ENCODE measurements at places on chromosomes 2 and 18. TPM values are rescaled to one million over a fixed set of nuclear protein-coding genes. Genes with fewer than 3 reads are reported as not detected.

DNA sequence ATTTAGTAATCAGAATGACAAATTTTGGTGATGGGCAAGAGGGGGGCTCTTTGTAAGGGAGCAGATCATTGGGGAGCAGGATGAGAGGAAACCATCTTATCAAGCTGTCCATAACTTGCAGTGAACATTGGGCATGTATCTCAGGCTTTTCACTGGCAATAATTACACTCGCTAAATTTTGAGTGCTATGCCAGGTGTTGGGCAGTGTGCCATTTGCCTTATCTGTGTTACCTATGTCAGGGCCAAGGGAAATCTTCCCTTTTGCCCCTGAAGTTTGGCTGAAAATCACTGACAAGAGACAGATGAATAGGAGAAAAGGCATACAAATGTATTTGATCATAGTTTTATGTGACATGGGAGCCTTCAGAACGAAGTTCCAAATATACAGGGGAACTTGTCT, 39.0 kb downstream of the NOSTRIN start:
- no peak overlapping the region for H3K27ac ChIP-seq
- DNase-seq = no peak
- H3K36me3 ChIP-seq = no peaks in the 10 kb centered on the region
- no peaks in the 10 kb centered on the region for H3K27me3 ChIP-seq
- H3K4me1 ChIP-seq = no peaks in the 10 kb centered on the region
- H3K4me3 ChIP-seq = no peak overlapping the region

DNA sequence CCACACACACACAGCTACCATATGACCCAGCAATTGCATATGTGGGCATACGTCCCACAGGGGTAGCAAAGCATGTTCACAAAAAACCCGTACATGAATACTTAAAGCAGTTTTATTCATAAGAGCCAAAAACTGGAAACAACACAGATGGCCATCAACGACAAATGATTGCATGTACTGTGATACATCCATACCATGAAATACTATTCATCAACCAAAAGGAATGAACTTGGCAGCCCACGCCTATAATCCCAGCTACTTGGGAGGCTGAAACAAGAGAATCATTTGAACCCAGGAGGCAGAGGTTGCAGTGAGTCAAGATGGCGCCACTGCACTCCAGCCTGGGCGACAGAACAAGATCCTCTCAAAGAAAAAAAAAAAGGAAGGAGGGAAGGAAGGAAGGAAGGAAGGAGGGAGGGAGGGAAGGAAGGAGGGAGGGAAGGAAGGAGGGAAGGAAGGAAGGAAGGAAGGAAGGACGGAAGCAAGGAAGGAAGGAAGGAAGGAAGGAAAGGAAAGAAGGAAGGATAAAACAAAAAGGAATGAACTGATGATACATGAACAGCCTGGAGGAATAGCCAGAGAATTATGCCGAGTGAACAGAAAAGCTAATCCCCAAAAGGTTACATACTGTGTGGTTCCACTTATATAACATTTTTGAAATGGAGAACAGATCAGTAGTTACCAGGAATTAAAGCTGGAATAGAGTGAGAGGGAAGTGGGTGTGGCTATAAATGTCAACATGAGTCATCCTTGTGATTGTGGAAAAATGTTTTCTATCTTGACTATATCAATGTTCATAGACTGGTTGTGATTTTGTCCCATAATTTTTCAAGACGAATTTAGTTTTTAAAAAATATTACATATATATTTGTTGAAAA, 19.6 kb upstream of the YPEL5 start:
- H3K27ac ChIP-seq = no peak overlapping the region
- H3K36me3 ChIP-seq = no peaks in the 10 kb centered on the region
- peak; percentile 25 for DNase-seq
- no peaks in the 10 kb centered on the region for H3K27me3 ChIP-seq

DNA sequence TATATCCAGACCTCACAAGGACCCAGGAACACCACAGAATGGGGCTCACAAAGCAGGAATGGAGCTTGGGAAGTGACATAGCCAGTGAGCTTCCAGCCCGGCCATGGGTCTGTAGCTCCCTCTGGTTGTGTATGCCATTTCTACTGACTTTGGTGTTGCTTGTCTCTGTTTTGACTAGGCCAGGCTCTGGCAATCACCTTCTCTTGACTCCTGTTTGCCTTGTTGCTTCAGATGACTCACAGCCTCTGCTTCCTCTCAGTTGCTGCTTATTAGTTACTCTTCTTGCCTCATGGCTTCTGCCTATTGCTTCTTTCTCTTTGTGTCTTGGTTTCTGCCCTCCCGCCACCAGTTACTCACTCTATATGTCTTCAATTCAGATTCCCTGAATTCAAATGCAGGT, 15.8 kb upstream of the IER3IP1 start:
- H3K4me3 ChIP-seq = no peak overlapping the region
- H3K36me3 ChIP-seq = no peaks in the 10 kb centered on the region
- no peak for DNase-seq
- H3K4me1 ChIP-seq = no peaks in the 10 kb centered on the region

- H3K27me3 ChIP-seq = no peaks in the 10 kb centered on the region
- H3K27ac ChIP-seq = no peak overlapping the region
- H3K4me1 ChIP-seq = no peaks in the 10 kb centered on the region
- H3K4me3 ChIP-seq = no peak overlapping the region
Measured at GRCh38 chr2:3571284-3571683, 3.8 kb upstream of the RPS7 start.

DNA sequence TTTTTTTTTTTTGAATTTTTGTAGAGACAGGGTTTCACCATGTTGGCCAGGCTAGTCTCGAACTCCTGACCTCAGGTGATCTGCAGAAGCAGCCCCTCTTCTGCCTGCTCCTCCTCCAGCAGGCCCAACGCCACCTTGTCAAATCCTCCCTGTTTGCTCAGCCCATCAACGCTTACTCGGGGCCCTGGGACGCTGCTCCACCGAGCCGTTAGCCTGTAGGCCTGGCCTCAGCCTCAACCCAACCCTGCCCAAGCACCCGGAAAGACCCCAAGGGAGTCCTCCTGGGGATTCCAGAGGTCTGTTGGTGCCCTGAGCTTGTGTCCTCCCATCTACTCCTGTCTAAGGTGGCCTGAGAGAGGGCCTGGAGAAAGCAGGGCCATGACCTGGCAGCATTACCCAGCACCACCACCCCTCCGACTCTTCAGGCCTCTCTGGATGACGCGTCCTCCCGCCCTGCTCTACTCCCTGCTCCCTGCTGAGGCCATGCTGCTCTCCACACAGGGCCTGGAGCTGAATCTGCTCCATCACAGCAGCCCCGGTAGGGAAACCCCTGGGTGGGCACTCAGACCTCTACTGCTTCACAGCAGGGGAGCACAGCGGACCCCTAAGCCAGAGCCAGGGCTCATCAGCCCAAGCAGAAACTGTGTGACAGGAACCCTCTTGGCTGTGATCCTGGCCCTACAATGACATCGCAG, 3.2 kb downstream of the STK25 start:
- peaks cover 4% of the 10 kb centered on the region for H3K4me1 ChIP-seq
- no peak overlapping the region for H3K27ac ChIP-seq
- no peak for DNase-seq
- no peaks in the 10 kb centered on the region for H3K27me3 ChIP-seq

- H3K4me1 ChIP-seq = no peaks in the 10 kb centered on the region
- no peak for DNase-seq
- no peaks in the 10 kb centered on the region for H3K27me3 ChIP-seq
Measured at GRCh38 chr2:47381408-47381807, 21.5 kb upstream of the MSH2 start.

DNA sequence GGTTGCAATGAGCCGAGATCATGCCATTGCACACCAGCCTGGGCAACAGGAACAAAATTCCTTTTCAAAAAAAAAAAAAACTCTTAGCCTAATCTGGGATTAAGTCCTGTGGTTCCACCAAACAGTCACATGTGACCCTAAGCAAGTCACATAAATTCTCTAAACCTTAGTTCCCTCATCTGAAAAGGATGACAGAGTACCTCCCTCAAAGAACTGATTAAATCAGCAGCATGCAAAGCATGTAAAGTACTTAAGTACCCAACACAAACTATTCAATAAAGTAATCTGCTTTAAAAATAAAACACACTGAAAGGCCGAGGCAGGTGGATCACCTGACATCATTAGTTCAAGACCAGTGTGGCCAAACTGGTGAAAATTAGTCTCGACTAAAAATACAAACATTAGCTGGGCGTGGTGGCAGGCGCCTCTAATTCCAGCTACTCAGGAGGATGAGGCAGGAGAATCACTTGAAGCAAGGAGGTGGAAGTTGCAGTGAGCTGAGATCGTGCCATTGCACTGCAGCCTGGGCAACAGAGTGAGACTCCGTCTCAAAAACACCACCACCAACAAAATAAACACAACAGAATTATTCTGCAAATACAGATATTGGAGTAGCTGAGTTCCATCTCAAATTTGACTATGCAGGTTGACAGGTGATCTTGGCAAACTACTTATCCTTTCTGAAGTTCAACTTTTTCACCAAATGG, 7.0 kb downstream of the USP34 start:
- no peak overlapping the region for H3K4me3 ChIP-seq
- no peaks in the 10 kb centered on the region for H3K36me3 ChIP-seq
- H3K27me3 ChIP-seq = no peaks in the 10 kb centered on the region
- H3K4me1 ChIP-seq = no peaks in the 10 kb centered on the region
- H3K27ac ChIP-seq = no peak overlapping the region
- no peak for DNase-seq

- H3K27me3 ChIP-seq = no peaks in the 10 kb centered on the region
- no peaks in the 10 kb centered on the region for H3K36me3 ChIP-seq
- DNase-seq = no peak
Measured at GRCh38 chr2:46827274-46828134, 88.1 kb downstream of the MCFD2 start.

DNA sequence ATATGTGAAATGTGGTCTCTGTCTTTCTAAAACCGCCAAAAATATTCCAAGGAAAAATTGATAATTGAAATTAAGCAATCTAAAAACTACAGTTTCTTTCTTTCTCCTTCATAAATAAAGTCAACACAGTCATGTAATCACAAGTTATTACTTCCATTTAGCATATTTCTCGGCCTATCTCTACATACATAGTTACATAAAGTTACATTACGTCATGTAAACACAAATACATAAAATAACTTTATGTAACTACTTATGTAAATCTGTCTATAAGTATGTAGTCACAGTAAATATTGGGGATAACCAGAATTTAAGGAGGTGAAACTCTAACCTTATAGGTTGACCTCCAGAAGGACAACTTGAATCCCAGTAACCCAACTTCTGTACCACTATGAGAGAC, 48.5 kb upstream of the PID1 start:
- H3K4me1 ChIP-seq = no peaks in the 10 kb centered on the region
- no peak overlapping the region for H3K27ac ChIP-seq
- no peaks in the 10 kb centered on the region for H3K27me3 ChIP-seq
- no peak for DNase-seq

- no peaks in the 10 kb centered on the region for H3K27me3 ChIP-seq
- peak; percentile 13 for DNase-seq
- H3K27ac ChIP-seq = no peak overlapping the region
- no peak overlapping the region for H3K4me3 ChIP-seq
- no peaks in the 10 kb centered on the region for H3K4me1 ChIP-seq
Measured at GRCh38 chr2:236959876-236960275, 125.8 kb upstream of the COPS8 start.

GRCh38 chr18:6963452-6964097, 154.0 kb downstream of the LAMA1 start:
- H3K36me3 ChIP-seq = no peaks in the 10 kb centered on the region
- no peaks in the 10 kb centered on the region for H3K27me3 ChIP-seq
- H3K4me3 ChIP-seq = no peak overlapping the region
- H3K4me1 ChIP-seq = no peaks in the 10 kb centered on the region
- DNase-seq = no peak

DNA sequence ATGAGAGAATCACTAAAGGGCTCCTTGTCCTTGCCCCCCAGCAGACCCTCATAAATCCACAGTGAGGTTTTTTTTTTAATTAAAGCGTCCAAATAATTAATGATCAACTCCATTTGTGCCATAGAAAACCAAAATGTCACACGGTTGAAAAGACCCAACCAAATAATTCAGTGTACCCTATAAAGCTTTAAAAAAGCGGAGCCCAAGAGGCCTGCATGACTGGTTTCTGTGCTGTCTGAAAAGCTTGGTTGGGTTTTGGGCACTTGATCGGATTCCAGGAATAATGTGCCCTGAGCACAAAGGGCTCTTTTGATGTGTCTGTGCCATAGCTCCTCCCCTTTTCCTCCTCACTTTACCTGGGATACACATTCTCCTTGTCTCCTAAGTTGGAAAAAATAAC, 523.2 kb downstream of the TNS1 start:
- no peak for DNase-seq
- H3K27me3 ChIP-seq = no peaks in the 10 kb centered on the region
- no peak overlapping the region for H3K27ac ChIP-seq
- no peaks in the 10 kb centered on the region for H3K36me3 ChIP-seq
- no peaks in the 10 kb centered on the region for H3K4me1 ChIP-seq

DNA sequence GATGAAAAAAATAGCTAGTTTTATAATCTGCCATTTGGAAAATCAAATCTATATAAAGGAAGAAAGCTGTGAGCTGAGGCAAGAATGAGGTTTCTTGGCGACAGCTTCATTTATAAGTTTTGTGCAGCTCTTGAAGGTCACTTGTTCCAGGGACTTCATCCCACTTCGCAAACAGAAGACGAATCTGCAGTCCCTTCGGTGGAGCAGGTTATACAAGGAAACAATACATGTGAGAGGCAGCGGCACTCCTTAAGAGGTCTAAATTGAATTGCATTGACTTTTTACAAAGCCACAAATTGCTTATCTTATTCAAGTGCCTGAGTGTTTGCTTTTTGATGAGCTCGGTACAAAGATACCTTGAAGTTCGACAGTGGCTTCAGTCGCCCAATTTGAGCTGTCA, 72.2 kb downstream of the C1QL2 start:
- DNase-seq = no peak
- no peaks in the 10 kb centered on the region for H3K4me1 ChIP-seq
- no peak overlapping the region for H3K27ac ChIP-seq
- no peak overlapping the region for H3K4me3 ChIP-seq

TRPM8 gene
- under 0.01 TPM for total RNA-seq

TM4SF20 gene
- not detected for total RNA-seq

MYOM1 gene
- total RNA-seq = 0.26 TPM

TUBA3D gene
- total RNA-seq = not detected

AP1S3 gene
- total RNA-seq = 3.3 TPM

HOXD13 gene
- not detected for total RNA-seq

Data from fibroblast of lung (primary cell).